Endothelial cell of umbilical vein (primary cell): ENCODE measurements at places on chromosomes 12 and 14. TPM values are rescaled to one million over a fixed set of nuclear protein-coding genes. Genes with fewer than 3 reads are reported as not detected.

DNA sequence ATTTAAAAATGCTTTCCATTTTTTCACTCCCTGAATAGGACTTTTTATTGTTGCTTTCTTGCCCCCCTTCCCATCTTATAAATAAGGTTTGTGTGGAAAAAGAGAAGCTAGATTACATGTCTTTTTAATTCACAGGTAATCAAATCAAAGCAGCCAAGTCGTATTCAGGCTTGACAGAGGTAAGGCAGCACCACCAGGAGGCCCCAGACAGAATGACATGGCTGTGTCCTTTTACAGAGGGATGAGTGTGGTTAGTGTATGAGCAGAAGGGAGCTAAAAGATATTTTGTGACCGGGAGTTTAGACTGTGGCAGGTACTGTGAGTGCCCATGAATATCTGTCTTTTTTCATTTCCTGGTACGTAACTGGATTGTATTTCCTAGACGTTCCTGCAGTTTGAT is 596.1 kb downstream of the ETNK1 start:
- no peak for DNase-seq

The SOCS2 gene
- total RNA-seq, result 4.1 and 5.6 TPM in 2 replicates

GRCh38 chr14:39974036-39974435 is 541.8 kb upstream of the FBXO33 start:
- no peak for DNase-seq

- peak; percentile 35 for DNase-seq
Observed at GRCh38 chr12:2804393-2805142, 7.9 kb upstream of the ITFG2 start.

DNA sequence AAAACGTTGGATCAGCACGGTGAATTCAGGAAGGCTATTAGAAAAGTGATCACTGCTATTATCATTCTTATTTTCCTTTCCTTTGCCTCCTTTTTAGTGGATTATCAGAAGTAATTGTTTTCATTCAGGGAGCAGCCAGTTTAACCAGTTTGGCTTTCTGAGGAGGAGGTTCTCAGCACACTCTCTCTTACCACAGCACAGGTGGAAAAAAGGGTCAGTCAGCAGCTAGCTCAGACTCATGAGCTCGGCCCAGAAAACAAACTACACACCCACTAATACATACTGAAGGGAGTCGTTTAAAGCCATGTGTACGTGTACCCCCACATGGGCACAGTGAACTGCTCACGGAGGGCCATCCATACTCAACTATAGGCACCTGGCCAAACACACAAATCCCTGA is 23.2 kb upstream of the MAGOHB start:
- DNase-seq, result no peak

The IL22 gene
- not detected in 2 replicates for total RNA-seq

GRCh38 chr12:18206198-18206597 is 55.1 kb upstream of the PIK3C2G start:
- no peak for DNase-seq
